Right atrium auricular region (tissue), 2 donors: ENCODE measurements at places on chromosomes 3 and 15. TPM values are rescaled to one million over a fixed set of nuclear protein-coding genes. Genes with fewer than 3 reads are reported as not detected.
A peak's percentile ranks its signal among the peaks of the same experiment; 100 is the strongest.

The EFHB gene
- total RNA-seq, result 0.51 TPM

The CCR8 gene
- total RNA-seq, result not detected

The PLA2G4D gene
- total RNA-seq, result not detected

The CLDN16 gene
- total RNA-seq, result 0.16 TPM

The GOLGA8M gene
- 0.31 TPM for total RNA-seq

The ALDH1L1 gene
- 24.0 TPM for total RNA-seq

The GPR87 gene
- total RNA-seq, result not detected

- no peak overlapping the region for H3K4me3 ChIP-seq
- no peaks in the 10 kb centered on the region for H3K4me1 ChIP-seq
- H3K36me3 ChIP-seq, result no peaks in the 10 kb centered on the region
- DNase-seq, result no peak
- H3K27ac ChIP-seq, result no peak overlapping the region
Observed at GRCh38 chr3:166013073-166013679, 176.0 kb upstream of the BCHE start.

DNA sequence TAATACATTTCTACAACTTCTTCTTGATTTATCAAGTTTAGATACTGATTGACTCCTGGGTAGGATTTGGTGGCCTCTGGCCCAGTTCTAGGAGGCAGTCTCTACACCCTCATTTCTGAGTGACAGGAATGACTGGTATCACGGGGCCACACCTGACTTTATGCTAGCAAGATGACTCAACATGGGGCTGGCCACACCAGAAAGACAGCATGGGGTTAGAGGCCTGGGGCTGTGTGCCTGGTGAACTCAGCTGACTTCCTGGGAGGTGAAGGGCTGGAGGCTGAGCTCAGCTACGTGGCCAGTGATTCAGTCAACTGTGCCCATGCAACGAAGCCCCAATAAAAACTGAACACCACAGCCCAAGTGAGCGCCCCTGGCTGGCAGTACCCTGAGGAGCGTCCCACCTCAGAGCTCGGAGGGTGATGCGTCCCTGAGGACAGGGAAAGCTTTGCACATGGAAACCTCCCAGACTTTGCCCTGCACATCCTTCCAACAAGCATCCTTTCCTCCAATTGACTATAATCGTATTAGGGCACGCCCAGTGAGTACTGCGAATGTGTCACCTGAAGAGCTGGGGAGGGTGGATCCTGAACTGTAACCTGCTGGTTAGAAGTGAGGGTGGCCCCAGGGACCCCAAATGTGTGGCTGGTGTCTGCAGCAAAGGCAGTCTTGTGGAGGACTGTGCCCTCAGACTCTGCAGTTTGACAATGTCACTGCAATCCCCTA, 57.2 kb downstream of the NIPA2 start:
- no peaks in the 10 kb centered on the region for H3K4me1 ChIP-seq
- peaks cover 36% of the 10 kb centered on the region for H3K36me3 ChIP-seq
- DNase-seq, result no peak
- no peaks in the 10 kb centered on the region for H3K27me3 ChIP-seq

DNA sequence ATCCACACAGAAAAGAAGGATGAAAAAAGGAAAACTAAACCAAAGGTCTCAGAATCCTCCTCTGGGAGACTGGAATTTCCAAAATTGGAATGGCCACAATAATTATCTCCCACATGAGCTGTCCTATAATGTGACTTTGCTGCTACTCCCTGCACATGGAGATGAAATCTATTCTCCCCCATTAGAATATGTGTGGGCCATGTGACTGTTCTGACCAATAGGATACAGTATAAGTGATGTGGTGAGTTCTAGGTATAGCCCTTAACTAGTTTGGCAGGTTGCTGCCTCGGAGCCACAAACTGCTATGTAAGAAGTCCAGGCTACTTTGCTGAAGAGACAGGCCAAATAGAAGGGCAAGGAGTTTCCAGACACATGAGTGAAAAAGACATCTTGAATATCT, 5.2 kb downstream of the TRIM59 start:
- DNase-seq, result no peak
- H3K4me3 ChIP-seq, result no peak overlapping the region
- H3K36me3 ChIP-seq, result no peaks in the 10 kb centered on the region
- H3K27me3 ChIP-seq, result peaks cover 8% of the 10 kb centered on the region
- H3K27ac ChIP-seq, result no peak overlapping the region
- H3K4me1 ChIP-seq, result no peaks in the 10 kb centered on the region

- H3K27ac ChIP-seq, result no peak overlapping the region
- no peak for DNase-seq
- H3K36me3 ChIP-seq, result no peaks in the 10 kb centered on the region
Observed at GRCh38 chr3:81953111-81953510, 191.7 kb upstream of the GBE1 start.

- no peak overlapping the region for H3K4me3 ChIP-seq
- no peak for DNase-seq
- peaks cover 8% of the 10 kb centered on the region for H3K4me1 ChIP-seq
- H3K27me3 ChIP-seq, result no peaks in the 10 kb centered on the region
Observed at GRCh38 chr3:65979731-65980130, 59.0 kb downstream of the MAGI1 start.

DNA sequence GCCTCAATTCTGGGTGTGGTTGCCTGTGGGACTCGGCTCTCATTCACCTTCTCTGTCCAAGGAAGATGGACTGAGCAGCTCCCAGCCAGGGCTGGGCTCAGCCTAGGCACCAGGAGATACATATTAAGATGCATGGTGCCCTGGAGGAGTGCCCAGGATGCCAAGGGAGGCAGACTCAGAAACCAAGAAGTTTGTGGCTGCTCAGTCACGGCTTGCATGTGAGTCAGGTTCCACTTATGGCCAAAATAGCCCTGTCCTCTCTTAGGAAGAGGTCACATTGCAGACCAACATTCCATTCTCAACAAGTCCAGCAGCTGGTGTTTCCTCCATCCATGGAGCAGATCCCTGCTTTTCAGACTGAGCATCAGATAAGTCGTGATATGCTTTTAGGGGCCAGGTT, 21.8 kb downstream of the CDCP1 start:
- H3K27me3 ChIP-seq, result no peaks in the 10 kb centered on the region
- H3K27ac ChIP-seq, result peak overlapping the region; percentile 1
- H3K36me3 ChIP-seq, result no peaks in the 10 kb centered on the region
- H3K4me1 ChIP-seq, result peaks cover 7% of the 10 kb centered on the region
- DNase-seq, result no peak

GRCh38 chr15:78374436-78375393, 34.6 kb downstream of the CRABP1 start:
- no peaks in the 10 kb centered on the region for H3K36me3 ChIP-seq
- H3K4me1 ChIP-seq, result no peaks in the 10 kb centered on the region

DNA sequence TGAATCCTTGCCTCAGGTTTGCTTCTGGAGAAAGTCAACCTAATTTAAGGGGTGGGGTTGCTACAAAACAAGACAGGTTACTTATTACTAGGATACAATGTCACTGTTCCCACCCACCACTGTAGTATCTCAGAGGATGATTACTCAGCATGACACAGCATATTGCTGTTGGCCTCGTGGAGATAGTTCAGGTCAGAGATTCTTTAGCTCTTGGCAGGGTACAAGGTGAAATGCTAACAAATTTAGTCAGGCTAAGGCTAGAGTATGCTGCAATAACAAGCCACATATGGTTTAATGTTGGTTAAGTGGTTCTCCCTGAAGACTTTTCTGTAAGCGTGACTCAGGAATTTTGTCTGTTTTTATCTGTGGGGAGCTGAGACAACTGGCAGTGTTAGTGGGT, 161.8 kb downstream of the EDEM1 start:
- H3K4me3 ChIP-seq, result no peak overlapping the region
- no peaks in the 10 kb centered on the region for H3K4me1 ChIP-seq
- H3K27ac ChIP-seq, result no peak overlapping the region
- no peaks in the 10 kb centered on the region for H3K27me3 ChIP-seq

GRCh38 chr15:44657378-44657777, 6.1 kb downstream of the SPG11 start:
- H3K4me1 ChIP-seq, result peaks cover 17% of the 10 kb centered on the region
- peaks cover 45% of the 10 kb centered on the region for H3K36me3 ChIP-seq
- DNase-seq, result no peak
- no peaks in the 10 kb centered on the region for H3K27me3 ChIP-seq

GRCh38 chr3:149005416-149005815, 14.1 kb downstream of the GYG1 start:
- H3K27me3 ChIP-seq, result no peaks in the 10 kb centered on the region
- H3K4me1 ChIP-seq, result no peaks in the 10 kb centered on the region
- peaks cover 40% of the 10 kb centered on the region for H3K36me3 ChIP-seq
- H3K4me3 ChIP-seq, result no peak overlapping the region
- no peak for DNase-seq
- H3K27ac ChIP-seq, result no peak overlapping the region

- H3K27ac ChIP-seq, result peak overlapping the region; percentile 96
- peak; percentile 69 for DNase-seq
- peak overlapping the region; percentile 80 for H3K4me3 ChIP-seq
- no peaks in the 10 kb centered on the region for H3K27me3 ChIP-seq
Observed at GRCh38 chr3:33717616-33717865, 513 bp downstream of the CLASP2 start.

DNA sequence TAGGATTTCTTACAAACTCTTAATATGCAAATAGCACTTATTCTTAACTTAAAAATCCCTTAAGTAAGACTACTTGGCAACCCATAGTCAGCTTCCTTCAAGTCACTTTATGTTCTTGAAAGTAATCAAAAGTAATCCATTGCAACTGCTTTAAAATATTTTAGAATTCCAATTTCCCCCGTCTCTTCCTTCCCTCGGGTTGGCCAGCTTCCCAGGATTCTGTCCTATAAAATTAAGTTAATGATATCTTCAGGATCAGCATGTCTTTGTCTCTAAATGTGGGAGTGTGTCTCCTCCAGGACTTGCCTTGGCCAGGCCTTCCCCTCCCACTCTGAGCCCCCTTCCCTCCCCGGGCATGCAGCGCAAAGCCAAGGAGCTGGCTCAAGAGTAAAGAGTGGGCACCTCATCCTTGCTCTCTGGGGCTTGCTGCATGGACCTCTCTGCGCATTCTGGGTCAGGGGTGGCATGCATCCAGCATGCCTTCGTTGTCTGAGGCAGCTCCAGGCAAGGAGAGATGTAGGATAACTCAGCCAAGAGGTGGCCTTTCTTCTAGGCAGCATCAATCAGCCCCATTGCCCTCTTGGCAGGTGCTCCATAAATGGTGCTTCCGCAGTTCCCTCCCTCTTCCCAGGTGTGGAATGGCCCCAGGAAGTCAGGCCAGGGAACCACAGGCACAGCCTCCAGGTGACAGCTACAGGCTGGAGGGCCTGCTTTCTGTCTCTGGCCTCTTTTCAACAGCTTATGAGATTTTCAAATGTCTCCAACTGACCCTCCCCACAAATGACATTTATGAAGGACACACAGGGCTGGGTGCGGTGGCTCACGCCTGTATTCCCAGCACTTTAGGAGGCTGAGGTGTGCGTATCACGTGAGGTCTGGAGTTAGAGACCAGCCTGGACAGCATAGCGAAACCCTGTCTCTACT, 108.7 kb upstream of the ALDH1A3 start:
- H3K4me3 ChIP-seq, result no peak overlapping the region
- no peaks in the 10 kb centered on the region for H3K4me1 ChIP-seq
- peak; percentile 36 for DNase-seq

DNA sequence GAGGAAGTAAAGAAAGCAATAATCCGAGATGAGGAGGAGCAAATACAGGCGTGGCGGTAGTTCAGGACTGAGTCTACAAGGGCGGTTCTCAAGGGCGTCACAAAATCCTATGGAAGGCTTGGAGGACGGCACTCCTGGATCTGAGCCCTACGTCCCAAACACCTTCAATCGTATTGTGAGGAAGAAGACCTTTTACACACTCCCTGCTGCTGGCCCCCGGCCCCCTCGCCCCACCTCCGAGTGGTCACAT, 747 bp downstream of the PLD1 start:
- H3K27me3 ChIP-seq, result no peaks in the 10 kb centered on the region
- no peaks in the 10 kb centered on the region for H3K36me3 ChIP-seq
- DNase-seq, result no peak

DNA sequence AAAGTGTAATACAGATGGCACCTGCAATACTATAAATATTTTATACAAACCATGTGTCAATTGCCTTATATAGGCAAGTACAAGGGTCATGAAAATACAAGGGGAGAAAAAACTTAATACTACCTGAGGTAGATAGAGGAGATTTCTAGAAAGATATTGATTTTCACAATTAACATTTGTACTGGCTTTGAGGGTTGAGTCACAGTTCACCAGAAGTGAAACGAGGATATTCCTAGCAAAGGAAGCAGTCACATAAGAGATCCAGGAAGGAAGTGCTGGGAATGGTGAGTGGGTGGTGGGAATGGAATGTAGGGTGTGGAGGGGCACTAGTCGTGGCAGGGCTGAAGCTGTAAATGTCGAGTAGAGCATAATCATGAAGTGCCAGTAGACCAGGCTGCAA, 108.7 kb downstream of the P2RY1 start:
- no peak for DNase-seq
- H3K4me3 ChIP-seq, result no peak overlapping the region
- H3K27me3 ChIP-seq, result no peaks in the 10 kb centered on the region
- no peaks in the 10 kb centered on the region for H3K4me1 ChIP-seq
- H3K36me3 ChIP-seq, result no peaks in the 10 kb centered on the region

DNA sequence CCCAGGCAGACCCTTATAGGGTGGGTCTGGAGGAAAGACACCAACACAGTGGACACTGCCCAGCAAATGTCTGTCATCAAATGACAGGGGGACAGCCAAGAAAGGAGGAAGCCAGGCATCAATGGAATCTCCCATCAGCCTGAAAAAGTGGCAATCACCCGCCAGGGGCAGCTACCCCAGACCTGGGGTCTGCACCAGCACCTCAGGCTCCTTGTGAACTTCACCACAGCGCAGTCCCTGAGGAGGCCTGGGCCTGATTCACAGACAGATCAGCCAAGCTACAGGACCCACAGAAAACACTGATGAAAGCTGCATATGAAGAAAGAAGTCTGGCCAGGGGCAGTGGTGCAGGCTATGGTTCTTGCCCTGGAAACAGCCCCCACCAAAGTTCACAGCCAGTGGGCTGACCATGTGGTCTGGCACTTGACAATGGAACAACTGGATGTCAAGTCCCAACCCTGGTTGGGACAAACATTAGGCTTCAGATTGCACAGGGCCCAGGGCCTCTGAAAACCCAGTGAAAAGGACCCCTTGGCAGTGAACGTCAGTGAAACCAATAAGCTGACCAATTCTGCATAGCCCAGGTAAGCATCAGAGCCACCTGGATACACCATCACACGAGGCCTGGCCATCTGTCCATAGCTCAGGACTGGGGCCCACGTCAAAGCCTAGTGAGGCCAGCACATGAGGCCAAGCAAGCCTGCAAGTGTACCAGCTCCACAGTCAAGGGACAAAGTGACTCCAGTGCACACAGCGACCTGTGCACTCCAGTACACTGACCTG, 29.1 kb downstream of the ALS2CL start:
- no peaks in the 10 kb centered on the region for H3K4me1 ChIP-seq
- no peaks in the 10 kb centered on the region for H3K36me3 ChIP-seq
- H3K27me3 ChIP-seq, result no peaks in the 10 kb centered on the region
- peak; percentile 57 for DNase-seq

DNA sequence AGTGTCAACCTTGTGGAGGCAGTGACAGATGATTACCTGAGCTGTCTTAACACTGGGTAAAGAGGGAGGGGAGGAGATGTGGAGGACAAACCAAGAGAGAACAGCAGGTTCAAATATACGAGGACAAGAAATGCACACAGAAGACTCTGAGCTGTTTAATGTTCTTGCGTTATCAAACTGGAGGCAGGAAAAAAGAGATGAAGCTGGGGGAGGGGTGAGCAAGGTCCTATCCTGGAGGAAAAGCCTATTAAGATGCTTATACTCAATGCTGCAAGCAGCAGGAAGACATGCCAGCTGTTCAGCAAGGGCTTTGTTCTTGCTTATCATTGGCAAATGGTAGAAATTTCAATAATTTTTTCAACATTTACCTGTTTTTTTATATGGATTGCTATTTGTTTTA, 345.7 kb upstream of the TRIM42 start:
- H3K4me1 ChIP-seq, result no peaks in the 10 kb centered on the region
- no peaks in the 10 kb centered on the region for H3K27me3 ChIP-seq
- H3K36me3 ChIP-seq, result no peaks in the 10 kb centered on the region
- H3K4me3 ChIP-seq, result no peak overlapping the region
- no peak overlapping the region for H3K27ac ChIP-seq

GRCh38 chr15:39052323-39052705, 487.7 kb upstream of the RASGRP1 start:
- H3K4me1 ChIP-seq, result no peaks in the 10 kb centered on the region
- H3K4me3 ChIP-seq, result no peak overlapping the region
- H3K27ac ChIP-seq, result no peak overlapping the region
